ENCODE measurements at places on chromosomes 16 and 17. TPM values are rescaled to one million over a fixed set of nuclear protein-coding genes. Genes with fewer than 3 reads are reported as not detected.

DNA sequence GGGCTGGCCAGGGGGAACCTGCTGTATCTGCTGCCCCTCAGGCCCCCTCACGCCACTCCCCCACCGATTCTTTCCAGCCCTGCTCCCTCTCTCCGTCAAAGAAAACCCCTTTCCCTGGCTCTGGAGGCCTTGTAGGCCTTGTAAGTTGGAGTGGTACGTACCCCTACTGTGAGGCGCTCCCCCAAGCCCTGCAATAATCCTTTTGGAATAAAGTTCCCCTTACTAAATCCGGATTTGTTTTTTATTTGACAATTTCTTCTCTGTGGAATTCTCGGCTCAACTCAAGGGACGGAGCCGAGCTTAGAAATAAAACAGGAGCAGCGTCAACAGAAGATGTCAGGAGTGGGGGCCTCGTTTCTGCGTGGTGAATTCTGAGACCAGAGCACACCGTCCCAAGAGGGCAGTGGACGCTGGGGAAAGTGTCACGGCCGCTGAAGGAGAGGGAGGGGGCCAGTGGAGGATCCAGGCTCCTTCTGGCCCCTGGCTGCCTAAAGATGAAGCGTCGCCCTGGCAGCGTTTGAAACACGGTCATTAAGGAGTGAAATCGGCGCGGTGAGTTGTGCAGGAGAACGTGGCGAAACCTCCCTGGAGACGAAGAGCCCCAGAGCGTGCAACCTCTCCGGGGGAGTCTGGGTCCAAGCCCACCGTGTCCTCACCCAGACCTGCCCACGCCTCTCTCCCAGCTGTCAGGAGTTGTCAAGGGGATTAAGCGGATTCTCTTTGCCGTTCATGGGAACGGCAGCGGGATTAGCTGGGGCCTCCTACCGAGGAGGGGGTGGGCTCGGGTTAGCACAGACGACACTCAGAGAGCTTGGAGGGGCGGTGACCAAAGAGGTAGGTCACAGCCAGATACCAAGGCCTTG is 47.0 kb downstream of the SLC7A5 start:
- no peaks in the 10 kb centered on the region for H3K4me1 ChIP-seq
- H3K27ac ChIP-seq: no peak overlapping the region
- H3K4me3 ChIP-seq: no peak overlapping the region
- no peak for DNase-seq
- no peaks in the 10 kb centered on the region for H3K36me3 ChIP-seq
- H3K27me3 ChIP-seq: peaks cover 4% of the 10 kb centered on the region

G6PC1 gene
- 0.32 TPM for total RNA-seq

PRAC2 gene
- total RNA-seq: not detected

GRCh38 chr16:50688083-50688482 is 5.3 kb upstream of the NOD2 start:
- H3K27me3 ChIP-seq: no peaks in the 10 kb centered on the region
- no peak overlapping the region for H3K27ac ChIP-seq
- DNase-seq: no peak
- H3K36me3 ChIP-seq: no peaks in the 10 kb centered on the region
- H3K4me1 ChIP-seq: no peaks in the 10 kb centered on the region

DNA sequence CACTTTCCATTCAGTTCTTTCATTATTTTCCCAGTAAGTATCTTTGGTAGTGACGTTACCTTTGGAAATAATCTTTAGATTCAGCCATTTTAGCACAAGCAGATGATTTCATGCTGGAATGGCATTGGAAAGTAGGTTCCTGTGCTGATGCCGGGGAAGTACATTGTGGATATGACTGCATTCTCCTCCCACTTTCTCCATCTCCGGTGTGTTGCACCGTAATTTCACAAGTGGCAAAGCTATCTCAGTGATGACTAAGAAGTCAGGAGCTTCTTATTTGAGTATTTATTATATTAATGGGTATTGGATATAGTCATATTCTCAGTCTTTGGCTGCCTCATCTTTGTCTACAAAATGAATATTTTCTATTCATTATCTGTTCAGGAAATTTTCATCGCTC is 69.8 kb downstream of the MRTFB start:
- no peaks in the 10 kb centered on the region for H3K4me1 ChIP-seq
- no peaks in the 10 kb centered on the region for H3K36me3 ChIP-seq
- DNase-seq: no peak
- no peaks in the 10 kb centered on the region for H3K27me3 ChIP-seq
- H3K4me3 ChIP-seq: no peak overlapping the region

KRT36 gene
- total RNA-seq: not detected
